Hematopoietic multipotent progenitor cell treated with erythropoietin and hydrocortisone succinate and interleukin-3 and kit ligand, for 17 days (in vitro differentiated cells): ENCODE measurements at places on chromosomes 6 and 20.

GRCh38 chr20:35690265-35690664, 8.9 kb downstream of the NFS1 start:
- DNase-seq, result peak; percentile 2

DNA sequence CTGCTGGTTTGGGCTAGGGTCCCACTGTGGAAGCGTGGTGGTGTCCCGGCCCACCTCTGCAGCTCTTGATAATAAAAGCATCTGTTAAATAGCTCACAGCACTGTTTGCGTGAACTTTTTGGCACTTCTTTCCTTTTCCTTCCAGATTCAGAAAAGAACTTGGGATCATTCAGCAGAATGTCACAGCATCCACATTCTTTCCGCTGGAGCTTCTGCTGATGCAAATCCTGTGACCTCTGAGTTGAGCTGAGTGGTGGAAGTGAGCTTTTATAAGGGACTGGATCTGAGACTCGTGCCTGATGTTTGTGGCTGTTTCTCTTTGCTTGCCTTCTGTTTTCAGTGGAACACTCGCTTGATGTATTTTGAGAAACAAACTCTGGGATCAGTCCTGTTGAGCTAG, 3.9 kb downstream of the OSBPL2 start:
- no peak for DNase-seq

DNA sequence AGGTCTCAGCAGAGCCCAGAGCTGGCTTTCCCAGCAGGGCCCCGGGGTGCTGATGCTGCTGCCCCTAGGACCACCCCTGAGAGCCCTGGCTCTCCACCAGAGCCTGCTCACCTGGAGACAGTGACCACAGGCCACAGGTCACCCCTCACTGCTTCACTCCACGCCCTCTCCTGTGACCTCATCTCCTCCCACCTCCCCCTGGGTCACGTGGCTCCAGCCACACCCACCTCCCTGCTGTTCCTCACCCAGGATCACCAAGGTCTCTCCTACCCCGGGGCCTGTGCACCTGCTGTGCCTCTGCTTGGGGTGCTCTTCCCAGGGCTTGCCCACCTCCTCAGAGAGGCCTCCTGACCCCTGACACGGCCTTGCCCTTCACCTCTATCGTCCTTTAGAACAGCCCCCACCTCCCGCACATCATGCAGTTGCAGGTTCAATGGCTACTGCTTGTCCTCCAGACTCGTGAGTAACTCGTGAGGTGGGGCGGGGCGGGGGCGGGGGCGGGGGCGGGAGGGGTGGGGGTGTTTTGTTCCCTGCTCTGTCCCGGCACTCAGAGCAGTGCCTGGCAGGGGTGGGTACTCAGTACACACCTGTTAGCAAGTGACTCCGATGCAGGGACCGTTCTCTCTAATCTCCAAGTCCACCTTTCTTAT, 468.0 kb downstream of the PREX1 start:
- DNase-seq, result no peak

GRCh38 chr20:60491051-60491581, 532.9 kb downstream of the CDH26 start:
- no peak for DNase-seq

DNA sequence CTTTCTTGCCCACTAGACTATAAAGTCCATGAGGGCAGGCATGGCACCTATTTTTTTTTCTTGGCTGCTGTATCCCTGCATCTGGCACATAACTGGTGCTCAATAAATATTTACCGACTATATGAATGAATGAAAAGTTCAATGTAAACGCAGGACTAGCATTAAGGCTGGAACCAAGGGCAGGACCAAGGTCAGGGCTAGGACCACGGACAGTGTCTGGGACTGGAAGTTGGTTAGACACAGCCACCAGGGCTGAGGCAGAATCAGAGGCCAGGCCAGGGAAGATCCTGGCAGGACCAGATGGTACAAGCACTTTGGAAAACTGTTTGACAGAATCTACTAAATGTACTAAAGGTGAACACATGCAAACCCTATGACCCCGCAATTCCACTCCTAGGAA, 3.7 kb downstream of the TNXB start:
- no peak for DNase-seq

GRCh38 chr6:144957236-144957937, 672.3 kb downstream of the UTRN start:
- DNase-seq, result no peak

GRCh38 chr20:36786663-36787062, 13.1 kb upstream of the DSN1 start:
- DNase-seq, result no peak

- no peak for DNase-seq
Measured at GRCh38 chr6:43944908-43945767, 175.1 kb downstream of the VEGFA start.

GRCh38 chr6:130369831-130370230, 4.0 kb downstream of the TMEM200A start:
- DNase-seq, result no peak

DNA sequence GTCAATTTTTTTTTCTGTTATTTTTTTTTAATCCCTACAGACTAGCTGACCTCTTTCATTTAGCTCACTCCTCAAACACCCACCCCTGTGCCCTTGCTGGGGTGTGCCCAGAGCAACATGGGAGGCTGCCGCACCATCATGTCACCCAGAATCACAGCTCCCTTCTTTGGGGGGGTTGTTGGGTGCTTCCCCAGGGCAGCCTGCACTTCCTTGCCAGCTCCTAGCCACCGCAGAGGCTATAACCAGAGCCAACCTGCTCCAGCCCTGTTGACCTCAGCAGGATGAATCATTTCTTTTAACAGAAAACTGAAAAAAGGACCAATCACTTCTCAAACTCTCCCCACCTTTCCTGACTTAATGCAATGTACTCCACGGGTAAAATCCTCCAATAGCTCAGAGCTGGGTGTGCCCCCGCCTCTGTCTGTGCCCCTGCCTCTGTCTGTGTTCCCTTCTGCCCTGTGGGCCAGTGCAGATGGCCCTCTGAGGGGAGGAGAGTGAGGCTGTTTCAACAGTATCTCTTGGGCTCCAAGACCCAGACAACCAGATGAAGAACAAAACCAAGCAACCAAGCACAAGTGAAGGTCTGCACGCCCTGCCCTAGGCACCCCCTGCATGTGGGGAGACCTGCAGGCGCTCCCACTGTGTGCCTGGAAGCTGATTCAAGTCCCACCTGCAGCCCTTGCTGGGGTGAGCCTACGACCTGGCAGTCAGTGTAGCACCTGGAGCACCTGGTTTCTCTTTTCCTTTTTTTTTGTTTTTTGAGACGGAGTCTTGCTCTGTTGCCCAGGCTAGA, 67.7 kb downstream of the PYGB start:
- no peak for DNase-seq

GRCh38 chr6:118288355-118289124, 259.6 kb upstream of the PLN start:
- no peak for DNase-seq

DNA sequence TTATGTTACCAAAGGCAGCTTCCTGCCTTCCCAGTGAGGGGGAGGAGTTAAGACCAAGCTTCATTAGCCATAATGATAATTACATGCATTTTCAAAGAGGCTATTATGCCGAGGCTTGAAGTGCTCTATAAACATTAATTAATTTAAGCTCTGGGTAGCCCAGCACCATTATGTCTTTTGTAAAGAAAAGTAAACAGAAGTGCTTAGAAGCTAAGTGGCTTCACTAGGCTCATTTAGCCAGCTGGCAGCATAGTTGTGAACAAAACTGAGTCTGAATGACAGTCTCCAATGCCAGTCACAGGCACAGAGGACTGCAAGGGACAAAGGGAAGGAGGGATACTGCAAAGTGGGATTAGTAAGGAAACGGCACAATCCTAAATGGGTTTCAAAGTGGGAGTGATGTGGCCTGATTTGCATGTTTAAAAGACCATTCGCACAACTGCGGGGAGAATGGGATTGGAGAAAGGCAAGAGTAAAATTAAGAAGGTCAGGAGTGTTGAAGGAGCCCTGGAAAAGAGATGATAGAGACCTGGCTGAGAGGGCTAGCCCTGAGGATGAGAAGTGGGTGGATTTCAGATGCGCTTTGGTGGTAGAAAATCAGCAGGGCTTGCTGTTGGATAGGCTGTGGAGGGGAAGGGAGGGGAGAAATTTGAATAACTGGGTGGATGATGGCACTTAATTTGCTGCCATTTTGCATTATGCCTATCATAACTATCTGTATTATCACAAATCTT, 20.1 kb upstream of the ISM1 start:
- DNase-seq, result no peak

GRCh38 chr6:9138936-9139335, 703.6 kb upstream of the SLC35B3 start:
- no peak for DNase-seq

GRCh38 chr6:2232445-2232844, 13.0 kb downstream of the GMDS start:
- no peak for DNase-seq

- DNase-seq, result no peak
Measured at GRCh38 chr6:46998436-46999017, 43.6 kb downstream of the ADGRF1 start.

DNA sequence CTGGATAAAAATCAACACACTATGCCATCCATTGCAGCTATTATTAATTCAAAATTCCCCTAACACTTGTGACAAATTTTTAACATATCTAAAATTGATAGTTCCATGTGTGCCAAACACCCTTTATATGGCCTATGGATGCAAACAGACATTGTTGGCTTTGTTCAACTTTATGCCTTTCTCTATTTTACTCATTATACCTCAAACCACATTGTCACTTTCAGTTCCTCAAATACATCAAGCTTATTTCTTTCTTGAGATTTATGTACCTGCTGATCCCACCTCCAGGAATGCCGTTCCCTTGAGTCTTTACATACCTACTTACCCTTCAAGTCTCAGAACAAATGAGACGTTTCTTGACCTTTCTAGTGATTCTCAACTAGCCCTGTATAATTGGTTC, 193.5 kb upstream of the PLN start:
- DNase-seq, result no peak

GRCh38 chr20:48571949-48572847, 255.6 kb downstream of the PREX1 start:
- no peak for DNase-seq

DNA sequence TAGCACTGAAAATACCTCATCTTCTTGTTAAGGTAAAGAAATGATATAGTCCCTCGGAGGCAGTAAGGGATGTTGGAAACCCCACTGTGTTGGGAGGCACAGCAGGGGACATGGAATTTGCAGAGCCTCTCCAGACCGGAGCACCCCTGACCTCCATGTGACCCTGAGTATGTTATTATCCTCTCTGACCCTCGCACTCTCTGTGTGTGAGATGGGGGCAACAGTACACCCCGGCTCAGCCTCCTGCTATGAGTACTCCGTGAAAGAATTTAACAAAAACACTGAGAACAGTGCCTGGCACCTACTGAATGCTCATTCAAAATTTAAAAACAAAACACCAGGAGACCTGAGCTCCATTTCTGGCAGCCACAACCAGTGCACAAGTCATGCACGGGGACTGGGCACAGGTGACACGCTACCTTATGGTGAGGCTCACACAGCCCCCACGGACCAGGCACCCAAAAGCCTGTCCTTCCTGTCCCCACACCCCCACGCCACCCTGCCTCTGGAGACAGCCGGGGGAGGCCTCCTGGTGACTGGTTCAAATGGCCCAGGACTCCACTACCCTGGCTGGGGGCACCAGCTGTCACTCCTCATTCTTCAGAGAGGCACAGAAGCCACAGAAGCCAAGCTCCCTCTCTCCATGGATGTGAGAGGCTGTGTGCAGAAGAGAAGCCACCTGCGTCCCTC, 6.1 kb downstream of the NINL start:
- no peak for DNase-seq

DNA sequence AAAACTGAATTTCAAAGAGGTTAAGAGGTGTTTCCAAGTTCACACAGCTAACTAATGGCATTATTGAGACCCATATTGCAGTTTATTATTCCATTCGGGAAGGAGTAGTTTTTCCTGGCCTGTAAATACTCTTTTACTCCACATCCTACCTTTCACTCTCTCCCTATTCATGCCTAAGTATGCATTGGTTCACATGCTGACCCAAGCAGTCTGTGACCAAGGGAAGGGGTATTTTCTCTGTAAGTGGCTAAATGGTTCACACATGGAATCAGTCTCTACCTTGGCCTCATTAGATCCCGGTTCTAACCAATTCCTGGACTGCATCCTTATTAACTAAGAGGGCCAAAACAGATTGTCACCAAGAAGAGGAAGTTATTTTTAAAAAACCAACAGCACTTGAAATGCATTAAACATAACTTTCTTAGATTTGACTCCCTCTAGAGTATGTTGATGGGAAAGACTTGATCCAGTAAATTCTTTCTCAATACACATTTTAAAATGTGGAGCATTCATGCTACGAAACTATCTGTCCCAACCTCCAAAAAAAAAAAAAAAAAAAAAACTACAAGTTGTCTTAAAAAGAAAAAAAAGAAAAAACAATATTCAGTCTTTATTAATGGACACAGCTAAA, 17.8 kb upstream of the RSPO3 start:
- DNase-seq, result no peak

DNA sequence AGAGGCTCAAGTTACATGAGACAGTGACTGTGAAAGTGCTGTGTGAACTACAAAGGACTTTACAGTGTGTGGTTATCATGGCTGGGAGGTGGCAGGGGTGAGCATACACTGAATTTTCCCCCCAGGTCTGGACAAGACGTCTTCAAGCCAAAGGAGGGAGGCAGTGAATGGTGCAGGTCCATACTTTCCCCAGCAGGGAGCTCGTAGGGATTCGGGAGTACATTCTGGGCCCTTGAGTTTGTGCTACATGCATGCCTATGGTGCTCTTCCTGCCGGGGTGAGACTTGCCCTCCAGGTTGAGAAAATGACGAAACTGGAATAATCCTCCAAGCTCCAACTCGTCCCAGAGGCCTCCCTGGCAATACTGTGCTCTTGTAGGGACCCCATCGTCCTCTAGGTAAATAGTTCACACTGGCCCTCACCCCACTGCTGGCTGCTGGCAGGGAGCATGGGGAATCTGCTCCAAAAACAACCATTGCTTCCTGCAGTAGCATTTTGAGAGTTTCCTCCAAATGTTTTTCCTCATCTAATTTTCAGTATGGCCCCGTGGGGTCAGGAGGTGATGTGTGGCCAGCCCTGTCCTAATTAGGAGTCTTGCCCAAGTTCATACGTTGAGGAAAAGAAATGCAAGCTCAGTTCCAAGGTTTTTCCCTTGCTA, 57.6 kb downstream of the ZNF831 start:
- DNase-seq, result no peak

- DNase-seq, result no peak
Measured at GRCh38 chr6:89596056-89596455, 42.5 kb downstream of the LYRM2 start.

- DNase-seq, result no peak
Measured at GRCh38 chr6:123879749-123880148, 76.1 kb downstream of the NKAIN2 start.

GRCh38 chr6:38391206-38391605, 248.5 kb downstream of the BTBD9 start:
- DNase-seq, result no peak

DNA sequence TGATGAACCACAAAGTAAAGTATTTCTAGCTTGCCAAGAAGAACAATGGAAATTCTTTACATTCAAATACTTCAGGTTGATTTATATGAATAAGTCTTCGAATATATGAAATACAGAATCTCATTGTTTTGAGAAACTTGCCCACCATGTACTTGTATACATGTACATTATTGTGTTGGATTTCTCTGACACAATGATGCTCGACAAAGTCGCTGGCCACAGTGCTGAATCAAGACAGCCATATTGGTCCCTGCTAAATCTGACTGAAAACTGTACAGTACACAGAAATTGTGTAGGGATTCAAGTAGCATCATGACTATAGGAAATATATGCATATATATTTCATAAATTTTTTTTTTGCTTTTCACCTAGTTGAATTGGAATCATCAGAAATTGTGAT, 13.1 kb upstream of the LIN28B start:
- no peak for DNase-seq

- no peak for DNase-seq
Measured at GRCh38 chr6:113782636-113783035, 74.5 kb upstream of the MARCKS start.
